ENCODE measurements at places on chromosomes 11 and 22.

DNA sequence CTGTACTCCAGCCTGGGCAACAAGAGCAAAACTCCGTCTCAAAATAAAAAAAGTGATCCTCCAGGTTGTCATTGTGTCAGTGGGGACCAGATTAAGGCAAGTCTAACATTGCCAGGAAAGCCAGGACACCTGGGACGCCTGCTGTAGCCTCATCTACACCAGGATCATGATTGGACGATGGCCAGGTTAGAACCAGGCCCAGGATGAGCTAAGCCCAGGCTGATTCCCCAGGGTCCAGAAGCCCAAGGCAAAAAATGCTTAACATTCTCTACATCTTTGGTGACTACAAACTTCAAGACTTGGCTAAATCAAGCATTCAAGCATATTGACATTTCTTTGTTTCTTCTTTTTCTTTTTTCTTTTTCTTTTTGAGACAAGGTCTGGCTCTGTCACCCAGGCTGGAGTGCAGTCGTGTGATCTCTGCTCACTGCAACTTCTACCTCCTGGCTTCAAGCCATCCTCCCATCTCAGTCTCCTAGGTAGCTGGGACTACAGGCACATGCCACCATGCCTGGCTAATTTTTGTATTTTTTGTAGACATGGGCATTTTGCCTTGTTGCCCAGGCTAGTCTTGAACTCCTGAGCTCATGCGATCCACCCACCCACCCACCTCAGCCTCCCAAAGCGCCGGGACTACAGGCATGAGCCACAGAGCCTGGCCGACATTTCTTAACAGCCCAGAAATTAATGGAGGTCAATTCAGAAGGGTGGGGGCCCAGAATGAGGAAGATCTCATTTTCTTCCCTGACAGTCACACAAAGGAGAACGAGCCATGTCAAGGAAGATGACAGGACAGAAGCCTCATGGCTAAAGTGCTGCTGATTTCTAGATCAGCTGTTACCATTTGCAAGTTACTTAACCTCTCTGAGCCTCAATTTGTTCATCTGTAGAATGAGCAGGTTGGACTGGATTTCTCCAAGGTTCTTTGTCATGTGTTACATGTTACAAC is 12.5 kb upstream of the PTPRJ start:
- no peak for DNase-seq

DNA sequence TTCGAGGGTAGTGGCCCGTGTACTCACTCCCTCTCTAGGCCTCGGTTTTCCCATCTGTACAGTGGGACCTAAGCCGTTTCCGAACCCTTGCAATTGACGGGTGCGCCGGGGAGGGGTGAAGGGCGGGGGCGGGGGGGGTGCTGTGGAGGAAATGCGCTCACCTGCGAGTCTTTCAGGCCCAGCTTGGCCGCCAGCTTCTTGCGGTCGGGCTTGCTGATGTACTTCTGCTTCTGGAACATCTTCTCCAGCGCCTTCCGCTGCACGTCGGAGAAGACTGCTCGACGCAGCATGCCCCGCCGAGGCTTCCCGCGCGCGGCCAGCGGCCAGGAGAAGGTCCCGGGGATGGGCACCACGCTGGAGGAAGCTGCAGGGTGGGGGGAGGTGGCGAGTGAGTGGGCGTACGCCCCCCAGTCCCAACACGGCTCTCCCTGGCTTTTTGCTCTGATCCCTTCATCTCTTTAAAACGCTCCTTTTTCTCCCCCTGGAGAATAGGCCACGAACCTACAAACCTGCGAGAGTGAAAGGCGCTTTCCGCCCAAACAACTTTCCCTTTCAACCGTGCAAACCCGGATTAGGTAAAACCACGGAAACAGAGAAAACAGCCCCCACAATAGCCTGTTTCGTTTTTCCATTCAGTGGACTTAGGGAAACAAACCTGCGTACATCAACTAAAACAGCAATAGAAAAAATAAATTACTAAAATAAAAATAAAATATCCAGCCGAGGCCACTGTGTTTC is 3.2 kb downstream of the DBX1 start:
- no peak for DNase-seq

- no peak for DNase-seq
Observed at GRCh38 chr11:77515483-77515882, 41.6 kb upstream of the PAK1 start.

- DNase-seq = no peak
Observed at GRCh38 chr11:26743622-26744021, 21.8 kb upstream of the SLC5A12 start.

DNA sequence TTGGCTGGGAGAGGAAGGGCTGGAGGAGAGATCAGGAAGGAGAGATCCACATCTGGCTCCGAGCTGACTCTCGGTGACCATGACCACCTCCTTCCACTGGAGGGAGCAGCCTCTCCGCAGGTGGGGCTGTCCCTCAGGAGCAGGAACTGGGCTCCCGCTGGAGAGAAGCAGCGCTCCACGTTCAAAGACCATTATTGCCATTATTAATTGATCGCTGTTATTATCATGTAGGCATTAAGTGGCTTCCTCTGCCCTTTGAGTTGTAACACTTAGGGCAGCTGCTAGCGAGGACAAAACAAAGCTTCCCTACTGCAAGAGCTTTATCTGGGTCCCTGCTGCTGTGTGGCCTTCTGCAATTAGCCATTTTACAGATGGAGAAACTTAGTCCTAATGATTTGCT is 251.9 kb downstream of the ST3GAL4 start:
- peak; percentile 23 for DNase-seq

GRCh38 chr11:9629064-9629463 is 34.8 kb upstream of the SWAP70 start:
- no peak for DNase-seq

DNA sequence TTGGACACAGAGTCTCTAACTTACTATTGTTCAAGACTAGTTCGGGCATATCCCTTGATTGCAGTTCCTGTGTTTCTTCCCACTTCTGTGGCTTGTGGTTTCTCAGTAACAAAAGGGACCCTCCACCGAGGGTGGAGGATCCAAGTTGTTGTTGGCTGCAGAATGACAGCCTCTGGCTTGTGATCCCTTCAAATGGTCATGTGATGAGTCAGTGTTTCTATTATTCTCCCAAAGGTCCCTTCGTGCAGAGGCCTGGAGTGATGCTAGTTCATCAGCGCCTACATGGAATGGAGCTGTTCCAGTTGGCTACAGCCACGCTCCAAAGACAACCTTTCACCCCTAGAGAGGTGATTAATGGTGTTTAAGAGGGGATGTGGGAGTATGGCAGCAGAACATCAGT is 2.6 kb upstream of the VWCE start:
- no peak for DNase-seq

GRCh38 chr22:29478326-29479276 is 1.4 kb upstream of the NEFH start:
- no peak for DNase-seq

DNA sequence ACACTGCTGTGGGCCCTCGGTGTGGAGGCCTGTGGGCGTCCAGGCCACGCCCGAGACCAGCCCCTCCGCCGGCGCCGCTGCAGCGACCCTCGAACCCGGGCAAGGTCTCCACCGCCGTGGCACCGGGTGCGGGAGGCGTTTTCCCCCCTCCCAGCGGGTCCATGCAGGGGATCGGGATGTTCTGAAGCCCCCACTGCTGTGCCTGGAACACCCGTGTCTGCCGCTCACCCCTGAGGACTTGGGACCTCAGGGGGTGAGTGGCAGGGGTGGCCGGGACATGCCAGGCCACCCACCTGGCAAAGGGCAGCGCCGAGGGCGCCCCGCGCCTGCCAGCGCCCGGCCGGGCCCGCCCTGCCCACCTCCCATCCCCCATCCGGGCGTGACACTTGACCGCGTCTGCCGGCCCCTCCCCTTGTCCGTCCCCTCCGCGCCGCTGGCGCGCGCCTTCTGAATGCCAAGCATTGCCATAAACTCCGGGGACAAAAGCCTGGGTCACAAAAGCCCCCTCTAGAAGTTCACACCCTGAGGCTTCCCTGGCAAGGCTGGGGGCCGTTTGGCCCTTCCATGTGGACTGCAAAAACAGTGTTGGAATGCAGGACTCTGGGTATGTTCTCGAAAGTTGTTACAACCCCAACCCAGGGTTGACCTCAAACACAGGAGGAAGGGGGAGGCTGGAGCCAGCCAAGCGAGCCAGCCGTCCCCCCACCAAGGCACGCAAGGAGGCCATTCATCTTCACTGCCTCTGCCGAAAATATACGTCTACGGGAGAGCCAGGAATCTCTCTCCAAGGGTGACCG is 819 bp upstream of the KCNQ1OT1 start:
- DNase-seq = peak; percentile 30

- DNase-seq = no peak
Observed at GRCh38 chr11:8333811-8334401, 70.2 kb upstream of the LMO1 start.

- DNase-seq = no peak
Observed at GRCh38 chr11:122082205-122082604, 33.8 kb downstream of the BLID start.

DNA sequence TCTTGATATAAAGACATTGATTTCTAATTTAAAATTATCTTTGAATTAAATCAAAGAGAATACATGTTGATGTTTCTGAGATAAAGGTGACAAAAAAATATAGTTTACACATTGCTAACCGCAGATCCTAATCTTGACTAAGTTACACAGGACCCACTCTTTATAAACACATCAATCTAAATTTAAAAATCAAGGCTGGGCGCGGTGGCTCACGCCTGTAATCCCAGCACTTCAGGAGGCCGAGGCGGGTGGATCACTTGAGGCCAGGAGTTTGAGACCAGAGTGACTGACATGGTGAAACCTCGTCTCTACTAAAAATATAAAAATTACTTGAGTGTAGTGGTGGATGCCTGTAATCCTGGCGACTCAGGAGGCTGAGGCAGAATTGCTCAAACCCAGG is 1.9 kb downstream of the ARFGAP3 start:
- no peak for DNase-seq

- DNase-seq = no peak
Observed at GRCh38 chr11:25094085-25094802, 597.4 kb downstream of the LUZP2 start.

GRCh38 chr11:72778535-72779494 is 15.0 kb downstream of the STARD10 start:
- DNase-seq = no peak

GRCh38 chr11:120808616-120809050 is 215.3 kb upstream of the TBCEL start:
- no peak for DNase-seq

GRCh38 chr11:76557466-76557865 is 112.6 kb downstream of the EMSY start:
- no peak for DNase-seq

GRCh38 chr22:25845985-25846745 is 104.2 kb downstream of the MYO18B start:
- DNase-seq = no peak

GRCh38 chr11:92391364-92391763 is 166.7 kb downstream of the FAT3 start:
- no peak for DNase-seq

GRCh38 chr11:44992774-44993173 is 42.1 kb upstream of the TP53I11 start:
- no peak for DNase-seq

GRCh38 chr22:40202225-40202944 is 24.7 kb downstream of the TNRC6B start:
- no peak for DNase-seq

GRCh38 chr11:86615487-86615886 is 56.9 kb downstream of the ME3 start:
- DNase-seq = no peak

DNA sequence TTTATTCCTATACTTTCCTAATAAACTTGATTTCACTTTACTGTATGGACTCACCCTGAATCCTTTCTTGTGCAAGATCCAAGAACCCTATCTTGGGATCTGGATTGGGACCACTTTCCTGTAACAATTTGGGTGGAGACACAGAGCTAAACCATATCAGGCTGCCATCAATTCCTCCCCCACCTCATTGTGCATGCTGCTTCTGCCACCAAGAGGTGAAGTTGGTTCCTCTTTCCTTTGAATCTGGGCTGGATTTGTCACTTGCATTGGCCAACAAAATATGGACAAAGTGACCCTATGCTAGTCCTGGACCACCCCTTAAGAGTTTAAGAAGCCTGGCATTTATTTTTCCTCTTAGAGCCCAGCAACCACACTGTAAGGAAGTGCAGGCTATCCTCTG is 39.4 kb upstream of the CEP295 start:
- no peak for DNase-seq

DNA sequence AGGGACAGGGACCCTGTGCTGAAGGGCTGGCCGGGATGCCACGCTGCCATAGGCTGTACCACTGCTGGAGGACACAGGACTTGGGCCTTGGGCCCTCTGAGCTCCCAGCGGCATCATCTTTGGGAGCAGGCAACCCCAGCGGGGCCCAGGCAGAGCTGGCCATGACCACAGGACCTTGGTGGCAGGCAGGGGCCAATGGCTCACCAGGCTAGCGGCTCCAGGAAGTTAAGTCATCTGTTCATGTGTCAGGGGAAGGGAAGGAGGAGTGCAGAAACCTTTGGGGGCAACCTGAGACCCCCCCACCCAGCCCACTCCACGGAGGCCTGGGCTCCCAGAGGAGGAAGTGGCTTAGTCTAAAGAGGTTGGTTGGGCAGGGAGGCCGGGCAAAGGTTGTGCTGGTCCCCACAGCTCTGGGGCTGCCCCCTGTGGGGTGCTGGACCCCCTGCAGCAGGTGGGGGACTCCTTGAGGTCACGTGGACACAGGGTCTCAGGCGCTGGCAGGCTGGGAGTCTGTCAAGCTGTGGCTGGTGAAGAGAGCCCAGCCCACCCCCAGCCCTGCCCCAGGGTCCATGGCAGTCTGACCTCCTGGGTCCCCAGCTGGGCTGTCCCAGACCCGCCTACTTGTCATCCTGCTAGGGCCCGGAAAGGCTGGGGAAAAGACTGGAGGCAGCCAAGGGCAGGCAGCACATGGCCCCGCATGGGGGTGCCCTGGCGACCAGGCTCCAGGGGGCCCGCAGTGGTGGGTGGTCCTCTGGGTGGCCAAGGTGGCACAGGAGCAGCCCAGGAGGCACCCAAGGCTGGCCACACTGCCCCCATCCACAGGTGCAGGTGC is 184.3 kb downstream of the IGLL1 start:
- DNase-seq = no peak

DNA sequence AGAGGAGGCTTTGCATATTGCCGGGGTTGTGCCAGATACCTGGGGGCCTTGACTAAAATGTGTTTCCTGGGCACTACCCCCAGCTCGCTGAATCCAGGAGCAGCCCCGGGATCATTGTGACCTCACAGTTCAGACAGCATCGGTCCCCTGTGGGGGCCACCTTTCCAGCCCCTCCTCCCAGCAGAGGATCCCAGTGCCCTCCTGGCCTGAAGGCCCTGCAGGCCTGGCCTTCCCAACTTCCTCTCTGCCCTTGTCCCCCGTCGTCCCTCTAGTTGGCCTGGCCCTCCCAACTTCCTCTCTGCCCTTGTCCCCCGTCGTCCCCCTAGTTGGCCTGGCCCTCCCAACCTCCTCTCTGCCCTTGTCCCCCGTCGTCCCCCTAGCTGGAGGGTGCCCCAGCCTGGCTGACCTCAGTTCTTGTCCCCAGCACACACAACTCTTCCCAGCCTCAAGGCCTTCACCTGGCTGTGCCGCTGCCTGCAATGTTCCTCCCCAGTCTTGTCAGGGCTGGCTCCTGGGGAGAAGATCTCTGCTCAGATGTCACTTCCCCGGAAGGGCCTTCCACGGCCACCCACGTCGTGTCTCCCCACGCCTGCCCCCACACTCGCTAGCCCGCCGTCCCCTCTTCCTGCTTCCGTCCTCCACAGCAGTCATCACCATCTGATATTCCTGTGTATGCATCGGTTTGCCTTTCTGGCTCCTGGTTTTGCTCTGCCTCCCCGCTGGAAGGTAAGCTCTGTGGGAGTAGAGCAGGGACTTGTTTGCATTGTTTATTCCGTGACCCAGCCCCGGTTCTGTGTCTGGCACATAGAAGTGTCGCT is 12.6 kb upstream of the ANO1 start:
- no peak for DNase-seq

GRCh38 chr11:20250644-20251247 is 90.5 kb upstream of the DBX1 start:
- no peak for DNase-seq
